Stimulated activated CD4-positive, alpha-beta T cell treated with anti-CD3 and anti-CD28 coated beads, Interleukin-4, amount 100 ng/mL, for 1 hour (primary cell): ENCODE measurements at places on chromosomes 3 and 15.

DNA sequence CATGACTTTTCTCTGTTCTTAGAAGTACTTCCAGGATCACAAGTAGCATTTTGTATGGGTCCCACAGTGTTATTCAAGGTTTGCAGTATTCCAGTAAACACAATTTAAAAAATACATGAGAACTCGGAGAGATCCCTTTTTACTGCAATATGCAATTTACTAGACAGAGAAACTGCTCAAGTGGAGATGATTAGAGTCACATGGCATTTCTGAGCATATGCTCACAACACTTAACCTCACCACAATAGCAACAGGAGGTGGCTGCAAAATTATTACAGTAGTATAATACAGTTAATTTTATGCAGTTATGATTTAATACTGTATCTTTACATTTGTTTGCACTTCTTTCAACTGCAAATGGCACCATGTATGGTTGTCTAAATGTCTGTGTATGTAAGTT is 87.5 kb downstream of the PIK3CB start:
- DNase-seq = no peak

GRCh38 chr3:126412841-126413692 is 18.4 kb downstream of the CFAP100 start:
- DNase-seq = no peak

GRCh38 chr15:63362196-63362595 is 19.4 kb downstream of the CA12 start:
- no peak for DNase-seq

GRCh38 chr3:136910697-136911096 is 47.1 kb upstream of the IL20RB start:
- DNase-seq = no peak

DNA sequence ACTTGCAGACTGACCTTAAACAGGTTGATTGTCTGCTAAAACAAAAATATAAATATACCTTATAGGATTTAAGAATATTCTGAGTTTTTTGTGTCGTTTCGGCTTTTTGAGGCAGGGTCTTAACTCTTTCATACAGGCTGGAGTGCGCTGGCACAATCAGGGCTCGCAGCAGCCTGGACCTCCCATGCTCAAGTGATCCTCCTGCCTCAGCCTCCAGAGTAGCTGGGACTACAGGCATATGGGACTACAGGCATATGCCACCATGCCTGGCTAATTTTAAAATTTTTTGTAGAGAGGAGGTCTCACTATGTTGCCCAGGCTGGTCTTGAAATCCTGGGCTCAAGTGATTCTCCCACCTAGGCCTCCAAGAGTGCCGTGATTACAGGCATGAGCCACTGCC is 113.9 kb downstream of the TCF12 start:
- no peak for DNase-seq

DNA sequence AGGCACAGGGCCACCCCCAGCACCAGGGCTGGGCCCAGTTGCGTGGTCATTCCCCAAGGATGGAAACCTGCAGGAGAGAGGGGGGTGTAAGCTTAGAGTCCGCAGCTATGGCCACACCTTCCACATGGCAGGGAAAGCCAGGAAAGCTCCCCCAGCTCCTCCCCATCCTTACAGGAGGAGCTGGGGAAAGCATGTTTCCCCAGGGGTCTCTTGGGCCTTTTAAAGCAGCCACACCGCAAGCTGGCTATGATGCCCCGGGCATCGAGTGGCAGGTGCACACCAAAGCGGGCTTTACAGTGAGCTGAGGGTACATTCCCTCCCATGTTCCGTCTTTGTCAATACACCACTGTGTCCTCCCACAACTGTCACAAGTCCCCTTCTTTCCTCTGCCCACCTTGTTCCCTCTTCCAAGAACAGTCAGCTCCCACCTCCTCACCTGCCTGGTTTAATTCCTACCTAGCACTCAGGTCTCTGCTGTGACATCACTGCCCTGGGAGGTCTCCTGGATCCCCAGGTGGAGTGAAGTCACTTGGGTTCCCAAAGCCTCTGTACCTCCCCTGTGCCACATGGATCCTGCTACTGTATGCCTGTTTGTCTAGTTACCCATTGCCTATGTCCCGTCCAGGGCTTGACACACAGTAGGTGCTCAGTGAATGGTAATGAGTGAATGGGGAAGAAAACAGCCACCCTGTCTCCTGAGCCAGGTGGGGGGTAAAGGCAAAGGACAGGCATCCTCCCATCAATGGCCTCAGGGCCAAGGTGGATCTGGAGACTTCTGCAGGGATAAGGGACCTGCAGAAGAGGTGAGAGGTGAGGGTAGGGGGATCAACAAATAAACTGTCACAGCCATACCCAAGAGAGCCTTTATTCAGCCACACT is 3.4 kb downstream of the HYAL3 start:
- DNase-seq = no peak

- DNase-seq = no peak
These were observed 413.1 kb downstream of the MCTP2 start for GRCh38 chr15:94644433-94644832.

DNA sequence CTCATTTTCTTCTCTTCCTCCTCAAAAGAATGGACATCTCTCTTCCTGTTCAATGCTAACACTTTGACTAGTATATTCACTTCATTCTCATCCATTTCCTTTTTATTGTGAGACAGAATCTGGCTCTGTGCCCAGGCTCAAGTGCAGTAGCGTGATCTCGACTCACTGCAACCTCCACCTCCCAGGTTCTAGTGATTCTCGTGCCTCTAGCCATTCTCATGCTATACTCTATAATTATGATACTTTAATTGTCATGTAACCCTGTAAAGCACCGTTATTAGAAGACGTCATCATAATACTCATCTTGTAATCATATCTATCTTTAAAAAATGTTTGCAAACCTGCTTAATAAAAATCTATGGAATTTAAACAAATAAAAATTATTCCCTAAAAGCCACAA is 107.0 kb downstream of the SHOX2 start:
- no peak for DNase-seq

DNA sequence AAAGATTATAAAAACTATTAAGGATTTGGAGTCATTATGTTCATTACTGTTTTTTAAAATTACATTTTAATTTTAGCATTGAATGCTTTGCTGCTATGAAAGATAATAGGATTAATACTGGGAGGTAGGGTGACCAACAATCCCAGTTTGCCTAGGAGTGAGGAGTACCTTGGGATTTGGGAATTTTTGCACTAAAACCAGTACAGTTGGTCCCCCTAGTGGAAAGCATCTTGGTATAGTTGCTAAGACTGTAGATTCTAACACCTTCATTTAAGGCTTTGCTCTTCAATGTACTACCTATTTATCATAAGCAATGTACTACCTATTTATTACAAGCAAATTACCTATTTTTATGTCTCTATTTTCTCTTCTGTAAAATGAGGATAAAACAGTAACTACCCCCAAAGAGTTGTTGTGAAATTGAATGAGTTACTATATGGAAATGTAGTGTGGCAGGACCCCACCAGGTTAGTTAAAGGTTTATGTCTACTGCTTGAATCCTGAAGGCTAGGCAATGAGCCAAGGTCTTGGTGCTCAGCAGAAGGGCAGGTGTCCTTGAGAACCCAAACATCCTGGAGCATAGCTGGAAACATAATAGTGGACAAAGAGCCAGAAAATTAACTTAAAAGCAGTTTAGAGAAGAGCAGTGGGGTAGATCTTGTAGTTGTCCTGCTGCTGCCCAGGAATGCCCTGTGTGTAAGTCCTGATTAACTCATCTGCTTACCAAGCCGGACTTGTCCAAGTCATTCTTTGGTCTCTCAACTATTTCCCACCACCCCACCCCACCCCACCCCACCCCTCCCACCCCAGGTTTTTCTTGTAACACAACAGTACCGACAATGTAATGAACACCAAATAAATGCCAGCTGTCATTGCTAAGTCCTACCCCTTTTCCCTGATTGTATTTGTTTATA is 49.2 kb upstream of the NMD3 start:
- no peak for DNase-seq

DNA sequence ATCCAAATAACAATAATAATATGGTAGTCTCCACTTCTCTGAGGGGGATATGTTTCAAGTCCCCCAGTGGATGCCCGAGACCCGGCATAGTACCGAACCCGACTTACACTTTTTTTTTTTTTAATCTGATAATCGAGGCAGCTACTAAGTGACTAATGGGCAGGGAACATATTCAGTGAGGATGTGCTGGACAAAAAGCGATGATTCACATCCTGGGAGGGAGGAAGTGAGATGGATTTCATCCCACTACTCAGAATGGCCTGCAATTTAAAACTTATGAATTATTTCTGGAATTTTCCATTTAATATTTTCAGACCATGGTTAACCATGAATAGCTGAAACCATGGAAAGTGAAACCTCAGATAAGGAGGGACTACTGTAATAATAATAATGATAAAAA is 49.5 kb upstream of the SELENOK start:
- DNase-seq = no peak

GRCh38 chr3:193589129-193589528 is 3.9 kb upstream of the OPA1 start:
- DNase-seq = no peak

GRCh38 chr3:104791331-104791730 is 575.4 kb upstream of the ALCAM start:
- no peak for DNase-seq

- no peak for DNase-seq
These were observed 58.7 kb downstream of the CHSY1 start for GRCh38 chr15:101193120-101193644.

DNA sequence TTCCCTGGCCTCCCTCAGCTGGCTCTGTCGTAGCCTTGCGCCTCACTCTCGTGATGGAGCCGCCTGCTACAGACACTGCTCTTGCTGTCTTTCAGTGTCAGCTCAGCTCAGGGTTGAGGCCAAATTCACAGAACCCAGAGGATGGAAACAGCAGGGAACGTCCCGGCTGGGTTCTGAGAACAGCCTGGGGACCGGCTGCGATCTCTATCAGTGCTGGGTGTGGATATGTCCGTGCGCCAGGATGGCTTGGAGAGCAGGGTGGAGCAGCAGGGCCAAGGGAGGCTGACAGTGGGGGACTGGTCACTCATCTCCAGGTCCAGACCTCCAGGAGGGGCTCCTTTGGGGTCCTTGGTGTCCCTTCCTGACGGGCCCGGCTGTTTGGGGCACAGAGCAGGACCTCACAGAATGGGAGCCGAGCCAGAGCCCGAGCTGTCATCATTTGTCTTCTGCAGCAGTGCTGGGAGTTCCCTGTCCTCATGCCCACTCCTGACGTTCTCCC is 18.4 kb downstream of the KLF15 start:
- no peak for DNase-seq

GRCh38 chr3:103894162-103894822 is 1459.5 kb downstream of the ZPLD1 start:
- no peak for DNase-seq

DNA sequence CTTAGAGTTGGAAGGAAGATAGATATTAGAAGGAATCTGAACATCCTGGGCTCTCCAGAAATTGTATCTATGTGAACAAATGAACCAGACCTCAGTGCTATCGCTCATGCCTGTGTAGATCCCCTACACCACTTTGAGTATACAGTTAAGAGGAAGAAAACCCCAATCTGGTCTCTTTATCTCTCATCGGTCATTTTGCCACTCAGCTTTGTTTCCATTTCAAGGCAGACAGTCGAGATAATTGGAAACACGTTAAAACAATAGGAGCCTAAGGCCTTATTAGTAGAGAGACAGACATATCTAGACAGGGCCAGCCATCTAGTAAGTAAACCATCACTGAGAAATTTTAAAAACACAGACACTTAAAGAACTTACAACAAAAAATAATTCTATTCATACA is 101.6 kb downstream of the MYLK start:
- no peak for DNase-seq

DNA sequence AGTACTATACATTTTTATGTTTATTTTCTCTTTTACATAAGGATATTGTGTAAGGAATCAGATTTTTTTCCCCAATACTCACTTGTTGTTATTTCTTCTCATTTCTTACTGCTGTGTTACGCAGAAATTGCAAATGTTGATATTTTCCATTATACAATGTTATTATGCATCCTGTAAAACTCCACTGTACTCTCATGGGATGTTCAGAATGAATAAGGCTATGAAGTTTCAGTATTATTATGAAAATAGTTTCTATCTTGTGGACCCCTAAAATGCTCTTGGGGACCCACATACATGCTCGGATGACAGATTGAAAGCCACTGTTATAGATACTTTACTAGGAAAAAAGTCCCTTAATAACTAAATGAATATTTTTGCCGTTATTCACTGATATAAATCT is 329.4 kb downstream of the EPHA3 start:
- DNase-seq = no peak

DNA sequence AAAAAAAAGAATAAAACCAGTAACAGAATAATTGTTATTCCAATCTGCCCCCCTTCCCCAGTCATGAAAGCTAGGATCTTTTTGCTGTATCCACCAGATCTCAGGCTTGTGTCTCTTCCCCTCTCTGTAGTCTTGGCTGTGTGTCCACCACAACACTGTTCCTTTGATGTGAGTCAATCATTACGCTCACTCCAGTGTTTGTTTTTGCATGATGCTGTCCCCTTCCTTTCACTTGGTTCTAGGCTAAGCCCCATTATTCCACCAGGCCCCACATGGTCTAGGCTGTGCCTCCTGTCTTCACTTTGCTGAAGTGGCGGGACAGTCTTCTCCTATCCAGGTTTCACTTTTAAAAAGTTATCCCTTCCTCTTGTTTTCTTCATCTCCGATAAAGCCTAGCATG is 13.6 kb downstream of the ACKR2 start:
- DNase-seq = no peak

- no peak for DNase-seq
These were observed 49.2 kb downstream of the PHC3 start for GRCh38 chr3:170132335-170132734.

DNA sequence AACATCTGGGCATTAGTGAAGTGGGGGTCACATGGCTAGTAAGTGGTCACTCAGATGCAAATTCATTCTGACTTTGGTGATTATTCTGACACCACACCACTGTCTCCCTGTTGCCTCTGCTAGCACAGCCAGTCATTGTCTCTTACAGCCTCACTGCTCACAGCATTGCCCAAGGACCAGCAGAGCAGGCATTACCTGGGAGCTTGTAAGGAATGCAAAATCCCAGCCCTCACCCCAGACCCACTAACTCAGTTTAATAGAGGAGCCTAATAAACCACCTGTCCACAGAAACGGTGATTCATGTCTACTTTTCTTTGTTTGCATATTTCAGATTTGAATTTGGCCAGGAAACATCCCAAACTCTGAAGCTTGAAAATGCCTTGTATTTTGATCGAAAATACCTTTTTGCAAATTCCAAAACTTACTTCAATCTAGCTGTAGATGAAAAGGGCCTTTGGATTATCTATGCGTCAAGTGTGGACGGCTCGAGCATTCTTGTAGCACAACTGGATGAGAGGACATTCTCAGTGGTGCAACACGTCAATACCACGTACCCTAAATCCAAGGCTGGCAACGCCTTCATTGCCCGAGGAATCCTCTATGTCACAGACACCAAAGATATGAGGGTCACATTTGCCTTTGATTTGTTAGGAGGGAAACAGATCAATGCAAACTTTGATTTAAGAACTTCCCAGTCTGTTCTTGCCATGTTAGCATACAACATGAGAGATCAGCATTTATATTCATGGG is 62.7 kb downstream of the GLDN start:
- DNase-seq = no peak
